ENCODE measurements at places on chromosomes 11 and 22.

DNA sequence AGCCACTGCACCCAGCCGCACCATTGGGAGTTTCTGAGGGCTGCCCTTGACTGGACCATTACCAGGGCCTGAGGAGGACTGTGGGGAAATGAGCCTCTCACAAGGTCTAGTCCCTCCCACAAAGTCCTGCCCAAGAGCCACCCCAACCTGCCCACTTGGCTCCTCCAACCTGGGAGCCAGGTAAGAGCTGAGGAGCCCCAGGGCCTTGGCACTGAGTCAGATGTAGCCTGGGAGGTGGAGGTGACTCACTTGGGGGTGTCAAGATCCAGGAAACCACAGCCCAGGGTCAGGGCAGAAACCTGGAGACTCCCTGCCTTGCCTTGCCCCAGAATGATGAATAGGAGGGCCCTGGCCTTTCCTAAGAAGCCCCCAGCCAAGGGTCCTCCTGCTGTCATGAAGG, 25.8 kb upstream of the P2RY2 start:
- DNase-seq, result no peak

GRCh38 chr11:72633068-72633467, 41.2 kb downstream of the PDE2A start:
- no peak for DNase-seq

- no peak for DNase-seq
These were observed 52.4 kb downstream of the TPBGL start for GRCh38 chr11:75292943-75293342.

DNA sequence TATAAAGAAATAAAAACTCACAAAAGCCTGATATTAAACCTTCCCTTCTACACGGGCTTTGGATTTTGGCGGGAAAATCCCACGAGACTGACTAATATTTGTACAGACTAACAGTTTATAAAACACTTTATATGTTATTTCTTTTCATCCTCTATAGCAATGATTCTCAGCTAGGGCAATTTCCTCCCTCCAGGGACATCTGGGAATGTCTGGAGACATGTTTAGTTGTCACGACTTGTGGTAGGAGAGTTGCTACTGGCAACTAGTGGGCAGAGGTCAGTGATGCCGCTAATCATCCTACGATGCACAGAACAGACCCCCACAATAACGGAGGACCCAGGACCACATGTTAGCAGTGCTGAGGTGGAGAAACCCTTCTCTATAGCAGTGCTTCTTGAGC, 304.8 kb upstream of the PITPNB start:
- no peak for DNase-seq

GRCh38 chr11:17443423-17443822, 33.2 kb downstream of the ABCC8 start:
- DNase-seq, result no peak

- no peak for DNase-seq
These were observed 8.6 kb downstream of the CDPF1 start for GRCh38 chr22:46241396-46242007.

DNA sequence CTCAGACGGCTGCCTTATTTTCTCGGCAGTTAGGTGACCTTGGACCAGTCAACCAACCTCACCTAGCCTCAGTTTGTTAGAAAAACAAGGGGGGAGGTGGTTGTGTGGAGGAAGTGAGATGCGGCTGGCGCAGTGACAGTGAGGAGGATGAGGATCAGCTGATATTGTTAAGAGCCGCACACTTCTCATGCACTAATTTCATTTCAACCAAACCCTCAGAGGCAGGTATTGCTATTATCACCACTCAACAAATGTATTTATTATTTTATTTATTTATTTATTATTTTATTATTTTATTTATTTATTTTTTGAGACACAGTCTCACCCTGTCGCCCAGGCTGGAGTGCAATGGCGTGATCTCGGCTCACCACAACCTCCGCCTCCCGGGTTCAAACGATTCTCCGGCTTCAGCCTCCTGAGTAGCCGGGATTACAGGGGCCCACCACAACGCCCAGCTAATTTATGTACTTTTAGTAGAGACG, 2.1 kb downstream of the LGALS1 start:
- DNase-seq, result no peak

DNA sequence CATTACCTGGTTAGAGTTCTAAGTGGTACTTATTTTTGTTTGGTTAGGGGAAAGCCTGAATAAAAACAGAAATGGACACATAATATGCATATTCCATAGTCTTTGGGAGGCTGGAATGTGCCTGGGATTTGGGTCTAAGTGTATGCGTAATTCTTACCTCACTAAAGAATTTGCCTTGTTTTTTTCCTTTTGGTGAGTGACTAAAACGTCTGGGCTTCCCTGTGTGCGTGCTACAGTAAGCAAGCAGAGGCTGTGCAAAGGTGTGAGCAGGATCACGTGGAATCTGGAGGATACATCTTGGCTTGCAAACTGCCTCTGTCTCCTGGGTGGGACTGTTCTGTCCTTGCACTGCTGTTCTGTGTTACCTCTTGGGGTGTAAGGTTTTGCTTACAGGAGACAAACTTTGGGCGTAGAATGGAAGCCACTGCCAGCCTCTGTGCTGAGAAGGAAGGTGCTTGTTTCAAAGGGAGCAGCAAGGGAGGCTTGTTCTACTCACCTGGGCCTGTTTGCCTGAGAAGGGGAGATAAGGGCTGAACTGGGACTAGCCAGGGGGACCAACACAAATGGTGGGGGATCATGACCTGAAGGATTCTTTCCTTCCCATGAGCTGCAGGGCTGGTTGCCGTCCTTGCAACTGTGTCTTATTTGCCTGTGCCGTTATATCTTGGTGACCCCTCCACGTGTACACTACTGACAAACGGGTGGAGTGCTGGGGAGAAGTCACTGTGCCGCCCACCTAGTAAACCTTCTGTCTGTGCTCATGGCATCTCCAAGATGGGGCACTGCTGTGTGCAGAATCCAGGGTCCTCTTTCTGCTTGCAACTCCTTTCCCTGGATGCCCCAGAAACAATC, 4.5 kb downstream of the NEAT1 start:
- no peak for DNase-seq

- no peak for DNase-seq
These were observed 13.9 kb downstream of the CTNND1 start for GRCh38 chr11:57775491-57775890.

DNA sequence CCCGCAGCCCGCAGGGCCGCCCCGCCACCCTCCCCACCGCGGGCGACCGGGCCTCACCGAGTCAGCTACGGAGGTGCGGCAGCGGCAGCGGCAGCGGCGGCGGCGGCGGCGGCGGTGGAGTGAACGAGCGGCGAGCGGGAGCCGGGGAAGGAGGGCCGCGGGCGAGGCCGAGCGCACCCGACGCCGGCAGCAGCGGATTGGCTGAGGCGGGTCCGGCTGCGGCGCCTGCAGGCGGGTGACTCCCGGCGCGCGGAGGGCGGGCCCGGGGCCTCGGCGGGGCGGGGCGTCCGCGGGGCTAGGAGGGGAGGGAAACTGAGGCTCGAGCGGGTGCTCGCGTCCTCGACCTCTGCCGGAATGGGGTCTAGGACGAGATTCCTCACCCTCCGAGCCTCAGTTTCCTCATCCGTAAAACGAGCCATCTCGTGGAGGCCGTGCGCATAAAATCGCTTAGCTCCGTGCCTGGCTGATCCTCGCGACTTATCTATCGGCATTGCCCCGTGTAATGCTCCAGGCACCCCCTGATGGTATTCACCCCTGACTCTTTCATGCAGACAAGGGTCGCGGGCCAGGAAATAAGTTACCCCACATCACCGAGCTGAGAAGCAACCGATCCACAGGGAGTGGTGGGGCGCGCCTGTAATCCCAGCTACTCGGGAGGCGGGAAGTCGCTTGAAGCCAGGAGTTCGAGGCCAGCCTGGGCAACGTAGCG, at the start of gene CPT1A:
CPT1A (minus strand) TSS at position 199 of the 709 bp plus-strand sequence. CDS start 26,442 bp downstream, outside the sequence.
- DNase-seq, result no peak

DNA sequence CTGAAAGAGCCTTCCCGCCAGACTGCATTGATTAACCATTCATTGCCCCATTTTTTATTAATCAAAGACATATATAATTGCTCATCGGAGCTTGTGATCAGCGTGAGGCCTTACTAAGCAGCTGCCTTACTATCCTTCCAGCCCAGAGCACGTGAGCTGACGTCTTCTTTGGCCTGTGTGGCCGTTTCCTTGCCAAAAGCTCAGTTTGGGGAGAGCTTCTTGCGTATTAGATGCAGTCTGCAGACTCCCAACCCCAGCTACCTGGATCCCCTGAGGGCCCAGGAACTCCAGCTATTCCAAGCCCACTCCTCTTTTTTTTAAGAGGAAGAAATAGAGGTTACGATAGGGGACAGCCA, 784 bp upstream of the SLC43A3 start:
- no peak for DNase-seq

DNA sequence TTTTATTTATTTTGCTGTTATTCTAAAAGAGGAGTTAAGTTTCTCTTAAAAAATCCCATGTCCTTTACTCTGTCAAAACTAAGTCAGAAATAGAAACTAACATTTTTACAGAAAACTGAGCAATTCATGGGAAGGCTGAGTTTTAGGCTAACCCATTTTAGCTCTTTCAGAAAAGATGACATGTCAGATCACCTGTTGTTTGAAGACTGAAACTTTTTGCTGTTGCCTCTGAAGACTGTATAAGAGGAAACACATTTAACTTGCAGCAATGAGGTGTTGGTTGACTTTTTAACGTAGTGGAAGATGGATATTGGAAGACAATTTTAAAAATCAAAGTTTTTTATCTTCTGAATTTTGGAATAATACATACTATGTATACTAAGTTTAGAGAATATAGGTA, 115.4 kb downstream of the METTL15 start:
- no peak for DNase-seq

DNA sequence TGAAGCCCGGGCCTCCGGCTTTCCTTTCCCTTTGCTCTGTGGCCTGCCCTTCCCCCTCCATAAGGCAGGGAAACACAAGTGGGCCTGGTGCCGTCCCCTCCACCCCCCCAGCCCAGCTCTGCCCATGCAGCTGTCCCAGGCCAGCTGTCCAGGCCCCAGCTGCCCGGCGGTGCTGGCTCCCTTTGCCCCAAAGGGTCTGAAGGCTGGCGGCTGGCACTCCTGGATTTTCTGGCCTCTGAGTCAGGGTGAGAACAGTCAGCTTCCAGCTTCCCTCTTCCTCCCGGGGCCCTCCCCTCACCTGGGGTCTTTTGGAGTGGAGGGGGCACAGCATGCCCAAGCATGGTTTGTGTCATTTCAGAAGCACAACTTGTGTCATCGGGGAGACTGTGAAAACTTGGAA, 27.8 kb downstream of the CD82 start:
- no peak for DNase-seq

GRCh38 chr11:59729834-59730233, 16.2 kb upstream of the OR10V1 start:
- DNase-seq, result no peak

- DNase-seq, result no peak
These were observed 27.3 kb upstream of the TMEM86A start for GRCh38 chr11:18671246-18671645.

GRCh38 chr11:68550485-68550817, 89.9 kb downstream of the PPP6R3 start:
- DNase-seq, result no peak

DNA sequence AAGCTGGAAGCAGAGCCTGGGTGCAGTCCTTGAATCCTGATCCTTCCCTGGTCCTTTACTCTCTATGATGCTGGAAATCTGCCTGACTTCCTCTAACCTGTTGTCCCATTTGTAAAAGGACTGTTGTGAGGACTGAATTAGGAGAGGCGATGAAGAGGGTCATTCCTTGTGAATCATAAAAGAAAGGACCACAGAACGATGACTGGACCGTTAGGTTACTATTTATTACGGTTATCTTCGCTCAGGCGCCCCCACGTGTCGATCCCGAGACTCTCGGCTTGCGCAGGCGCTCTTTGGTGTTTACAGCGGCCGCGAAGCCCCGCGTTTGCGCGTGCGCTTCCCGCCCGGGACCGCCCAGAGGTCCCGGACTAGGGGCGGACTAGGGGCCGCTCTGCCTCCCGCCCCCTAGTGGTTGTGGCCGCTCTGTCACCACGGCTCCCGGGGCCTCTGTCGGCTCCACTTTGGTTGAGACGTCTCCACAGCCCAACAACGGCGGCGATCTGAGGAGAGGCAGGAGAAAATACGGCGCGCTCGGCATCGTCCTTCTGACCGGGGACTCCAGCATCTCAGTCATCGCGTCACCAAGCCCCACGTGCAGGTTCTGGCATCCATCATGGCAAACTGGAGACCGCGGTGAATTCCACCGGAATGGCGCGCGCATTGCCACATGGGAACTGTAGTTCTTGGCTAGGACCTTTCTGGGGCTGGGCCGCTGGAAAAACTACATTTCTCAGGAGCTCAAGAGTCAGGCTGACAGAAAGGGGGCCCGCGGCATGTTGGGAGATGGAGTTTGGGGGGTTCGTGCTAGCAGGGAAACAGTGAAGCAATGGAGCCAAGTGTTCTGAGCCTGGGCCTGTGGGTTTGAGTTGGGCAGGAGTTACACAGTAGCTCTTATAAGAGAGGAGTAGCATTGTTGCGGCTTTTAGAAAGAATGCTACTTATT, at the start of gene STARD10:
STARD10 (minus strand) TSS at position 623 of the 943 bp plus-strand sequence. CDS start 12,866 bp downstream, outside the sequence.
- peak; percentile 65 for DNase-seq

GRCh38 chr11:37978647-37979046, 1380.6 kb upstream of the RAG2 start:
- DNase-seq, result no peak

DNA sequence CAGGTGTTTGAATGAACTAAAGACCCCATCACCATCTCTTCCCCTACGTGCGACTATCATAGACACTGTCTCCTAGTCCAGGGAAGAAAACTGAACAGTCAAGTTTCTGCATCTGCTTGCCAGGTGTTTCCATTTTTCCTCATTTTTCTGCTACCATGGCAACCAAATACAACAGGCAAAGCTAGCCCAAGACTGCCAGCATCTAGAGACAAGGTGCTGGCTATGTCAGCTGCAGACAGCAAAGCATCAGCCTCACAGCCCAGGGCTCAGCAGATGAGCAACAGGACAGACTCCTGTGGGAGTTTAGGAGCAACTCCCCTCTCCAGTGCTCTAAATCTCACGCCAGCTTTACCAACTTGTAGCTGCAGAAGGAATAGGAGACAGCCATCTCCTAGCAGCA, 124.3 kb downstream of the C11orf58 start:
- DNase-seq, result no peak

- DNase-seq, result no peak
These were observed 43.0 kb upstream of the CRTAM start for GRCh38 chr11:122795307-122795706.

- no peak for DNase-seq
These were observed 270.3 kb upstream of the RAG2 start for GRCh38 chr11:36868380-36868779.

DNA sequence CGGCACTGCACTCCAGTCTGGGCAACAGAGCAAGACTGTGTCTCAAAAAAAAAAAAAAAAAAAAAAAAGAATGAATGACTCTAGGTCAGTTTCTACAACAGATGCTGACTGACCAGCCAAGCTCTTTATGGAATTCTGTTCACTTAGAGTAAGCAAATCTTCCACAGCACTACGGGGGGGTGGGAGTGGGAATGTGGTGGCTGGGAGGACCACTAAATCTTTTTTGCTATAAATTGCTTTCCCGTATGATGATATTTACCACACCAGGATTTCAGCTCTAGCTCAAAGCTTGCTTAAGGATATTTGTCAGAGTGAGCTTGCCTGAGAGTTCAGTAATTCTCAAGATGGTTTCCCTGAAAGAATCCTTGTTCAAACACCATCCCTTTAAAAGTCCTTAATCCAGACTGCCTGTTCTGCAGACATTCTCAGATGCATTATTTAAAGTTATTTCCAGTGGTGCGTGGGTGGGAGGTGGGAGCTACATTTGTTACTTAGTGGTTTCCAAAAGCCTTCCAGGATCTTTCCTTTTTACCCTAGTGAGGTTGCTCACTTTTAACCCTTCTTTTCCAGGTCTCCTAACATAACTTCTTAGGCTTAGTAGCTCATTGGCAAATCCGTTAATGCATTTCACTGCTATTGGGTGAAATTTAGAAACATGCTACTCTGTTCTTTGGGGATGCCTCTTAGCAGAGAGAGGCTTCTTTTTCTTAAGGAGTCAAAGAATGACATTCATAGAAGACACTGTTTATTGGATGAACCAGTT, 65.9 kb downstream of the UBASH3B start:
- DNase-seq, result no peak

- no peak for DNase-seq
These were observed 237.3 kb downstream of the BRD1 start for GRCh38 chr22:49590381-49590780.
